ENCODE measurements at places on chromosomes 4 and X. TPM values are rescaled to one million over a fixed set of nuclear protein-coding genes. Genes with fewer than 3 reads are reported as not detected.
A peak's percentile ranks its signal among the peaks of the same experiment; 100 is the strongest.

Gene FAM114A1
- 16.5 TPM for total RNA-seq

- H3K27ac ChIP-seq: no peak overlapping the region
- H3K27me3 ChIP-seq: no peaks in the 10 kb centered on the region
- H3K4me3 ChIP-seq: no peak overlapping the region
- H3K36me3 ChIP-seq: no peaks in the 10 kb centered on the region
These were observed 68.8 kb upstream of the HGFAC start for GRCh38 chr4:3372933-3373465.

- H3K27me3 ChIP-seq: no peaks in the 10 kb centered on the region
- H3K4me3 ChIP-seq: peak overlapping the region; percentile 66
- H3K36me3 ChIP-seq: no peaks in the 10 kb centered on the region
- DNase-seq: no peak
- peak overlapping the region; percentile 93 for H3K27ac ChIP-seq
- H3K4me1 ChIP-seq: peaks cover 18% of the 10 kb centered on the region
These were observed 68.7 kb downstream of the MGST2 start for GRCh38 chr4:139734201-139734874.

- H3K4me3 ChIP-seq: no peak overlapping the region
- H3K27me3 ChIP-seq: no peaks in the 10 kb centered on the region
- no peak for DNase-seq
- H3K4me1 ChIP-seq: no peaks in the 10 kb centered on the region
- H3K36me3 ChIP-seq: no peaks in the 10 kb centered on the region
These were observed 285.0 kb upstream of the DIPK2B start for GRCh38 chrX:45485719-45486118.

- no peaks in the 10 kb centered on the region for H3K36me3 ChIP-seq
- peaks cover 10% of the 10 kb centered on the region for H3K4me1 ChIP-seq
- no peak for DNase-seq
- H3K27me3 ChIP-seq: no peaks in the 10 kb centered on the region
These were observed 49.8 kb upstream of the CYSLTR1 start for GRCh38 chrX:78377186-78377585.
